Activated gamma-delta T cell treated with anti-CD3 and anti-CD28 coated beads, Interleukin-2, amount 50 U/mL, for 16 hours (primary cell): ENCODE measurements at places on chromosomes 12 and 14.

GRCh38 chr12:130994821-130995375 lies 41.2 kb downstream of the ADGRD1 start:
- DNase-seq, result no peak

GRCh38 chr14:78202163-78202562 lies 32.0 kb downstream of the NRXN3 start:
- no peak for DNase-seq

DNA sequence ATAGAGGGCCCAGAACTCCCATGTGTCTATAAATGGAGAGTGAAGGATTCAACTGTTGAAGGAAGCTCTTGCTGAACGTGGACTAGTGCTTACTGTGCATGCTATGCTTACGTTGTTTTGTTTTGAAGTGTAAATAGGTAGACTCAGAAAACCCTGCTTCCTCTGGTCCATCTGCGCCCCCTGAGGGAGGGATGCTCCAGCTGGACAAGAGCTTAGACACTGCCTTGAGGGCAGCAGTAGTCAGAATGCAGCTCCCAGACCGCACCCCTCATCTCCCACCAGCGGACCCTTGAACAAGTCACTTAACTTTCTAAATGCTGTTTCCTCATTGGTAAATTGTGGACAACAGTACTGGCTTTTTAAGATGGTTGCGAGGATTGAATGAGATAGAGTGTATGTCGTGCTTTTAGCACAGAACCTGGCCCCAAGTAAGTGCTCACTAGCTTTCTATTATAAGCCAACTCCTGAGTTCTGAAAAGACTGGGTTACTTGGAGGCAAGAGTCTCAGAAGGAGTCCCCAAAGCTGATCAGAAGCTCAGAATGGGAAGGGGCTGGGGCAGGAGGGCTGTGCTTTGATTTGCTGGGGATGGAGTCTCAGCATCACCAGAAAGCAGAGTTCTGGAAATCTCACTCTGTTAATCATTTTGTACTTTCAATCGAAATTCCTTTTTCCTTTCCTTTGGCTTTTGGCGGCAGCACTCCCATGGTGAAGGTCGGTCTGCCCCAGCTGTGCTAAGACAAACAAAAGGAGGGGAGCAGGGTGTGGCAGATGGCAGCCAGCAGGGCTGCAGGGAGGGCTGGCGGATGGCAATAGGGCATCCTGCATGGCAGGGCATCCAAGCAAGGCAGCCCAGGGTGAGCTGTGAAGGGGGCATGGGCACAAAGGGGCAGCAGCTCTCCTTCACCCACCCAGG lies 15.6 kb downstream of the AGAP2 start:
- no peak for DNase-seq

DNA sequence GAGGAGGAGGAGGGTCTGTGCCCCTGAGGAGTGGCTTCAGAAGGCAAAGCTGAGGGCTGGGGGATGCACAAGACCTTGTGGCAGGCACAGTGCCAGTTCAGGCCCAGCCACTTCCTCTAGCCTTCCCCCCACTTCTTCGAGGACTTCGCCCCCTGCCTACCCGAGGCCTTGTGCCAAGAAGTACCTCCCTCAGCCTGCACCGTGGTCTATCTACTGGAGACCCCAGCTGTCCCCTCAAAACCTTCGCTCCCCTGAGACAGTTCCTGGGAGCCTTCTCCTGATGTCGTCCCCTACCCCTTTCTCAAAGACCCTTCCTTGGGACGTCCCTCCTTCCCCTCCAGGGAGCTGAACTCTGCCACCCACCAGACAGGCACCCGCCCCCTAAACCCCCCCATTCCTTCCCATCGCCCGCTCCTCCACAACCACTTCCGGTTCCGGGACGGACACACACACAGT lies 604 bp downstream of the ZNF384 start:
- DNase-seq, result peak; percentile 72

GRCh38 chr12:76266797-76267196 lies 81.4 kb downstream of the BBS10 start:
- no peak for DNase-seq

DNA sequence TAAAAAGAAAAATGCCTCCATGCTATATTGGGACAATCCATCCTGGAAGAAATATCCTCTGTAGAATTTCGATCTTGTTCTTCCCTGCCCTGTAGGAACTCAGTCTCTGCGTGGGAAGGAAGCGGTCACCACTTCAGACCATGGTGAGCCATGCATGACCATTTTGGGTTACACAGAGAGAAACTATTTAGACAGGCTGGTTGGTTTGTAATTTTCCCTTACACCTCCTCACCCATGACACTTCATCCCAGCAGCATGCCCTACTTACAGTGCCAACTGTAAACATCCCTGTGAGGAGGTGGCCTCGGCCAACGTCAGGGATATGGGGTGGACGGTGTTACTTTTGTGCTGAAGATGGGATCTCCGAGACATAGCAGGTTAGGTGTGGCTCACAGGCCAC lies 121.4 kb downstream of the SMOC1 start:
- DNase-seq, result no peak

- no peak for DNase-seq
These were observed 976 bp downstream of the PEX5 start for GRCh38 chr12:7190268-7191055.

DNA sequence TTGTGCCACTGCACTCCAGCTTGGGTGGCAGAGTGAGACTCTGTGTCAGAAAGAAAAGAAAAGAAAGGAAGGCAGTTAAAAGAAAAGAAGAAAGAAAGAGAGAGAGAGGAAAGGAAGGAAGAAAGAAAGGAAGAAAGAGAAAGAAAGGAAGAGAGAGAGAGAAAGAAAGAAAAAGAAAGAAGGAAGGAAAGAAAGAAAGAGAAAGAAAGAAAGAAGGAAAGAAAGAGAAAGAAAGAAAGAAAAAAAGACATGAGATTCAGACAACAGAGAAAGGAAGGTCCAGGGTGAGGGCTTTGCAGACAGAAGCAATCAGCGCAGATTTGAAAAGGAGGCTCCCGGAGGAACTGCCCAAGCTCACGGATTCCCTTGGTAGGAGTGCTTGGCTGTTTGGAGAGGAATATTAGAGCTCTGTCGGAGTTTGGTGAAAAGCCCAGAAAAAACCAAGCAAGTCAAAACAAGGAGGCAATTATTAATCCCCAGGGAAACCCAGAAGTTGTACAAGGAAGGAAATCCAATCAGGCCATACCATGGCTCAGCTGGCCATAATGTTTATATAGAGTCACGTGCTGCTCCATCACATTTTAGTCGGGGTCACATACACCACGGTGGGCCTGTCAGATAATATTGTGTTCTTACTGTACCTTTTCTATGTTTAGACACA lies 11.6 kb upstream of the CCDC85C start:
- no peak for DNase-seq

DNA sequence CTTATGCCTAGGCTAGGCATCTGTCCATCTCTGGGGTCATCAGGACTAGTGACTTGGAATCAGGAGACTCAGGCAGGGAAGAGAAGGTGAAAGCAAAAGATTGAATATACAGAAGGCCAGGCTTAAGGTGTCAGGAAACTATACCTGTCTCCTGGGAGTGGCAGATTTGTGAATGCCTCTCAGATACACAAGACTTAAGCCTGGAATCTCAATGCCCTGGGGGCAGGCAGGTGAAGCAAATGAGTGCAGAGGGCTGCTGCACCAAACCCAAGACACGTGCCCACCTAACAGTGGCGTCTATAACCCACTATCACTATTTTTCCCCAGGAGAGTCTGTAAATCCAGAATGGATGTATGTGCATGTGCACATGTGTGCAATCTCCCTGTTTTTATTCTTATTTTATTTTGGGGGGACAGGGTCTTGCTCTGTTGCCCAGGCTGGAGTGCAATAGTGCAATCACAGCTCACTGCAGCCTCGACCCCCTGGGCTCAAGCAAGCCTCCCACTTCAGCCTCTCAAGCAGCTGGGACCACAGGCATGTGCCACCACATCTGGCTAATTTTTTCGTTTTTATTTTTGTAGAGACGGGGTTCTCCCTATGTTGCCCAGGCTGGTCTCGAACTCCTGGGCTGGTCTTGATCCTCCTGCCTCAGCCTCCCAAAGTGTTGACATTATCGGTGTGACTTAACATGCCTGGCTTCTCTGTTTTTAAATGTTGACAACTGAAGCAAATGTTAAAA lies 31.9 kb upstream of the FOS start:
- DNase-seq, result no peak

DNA sequence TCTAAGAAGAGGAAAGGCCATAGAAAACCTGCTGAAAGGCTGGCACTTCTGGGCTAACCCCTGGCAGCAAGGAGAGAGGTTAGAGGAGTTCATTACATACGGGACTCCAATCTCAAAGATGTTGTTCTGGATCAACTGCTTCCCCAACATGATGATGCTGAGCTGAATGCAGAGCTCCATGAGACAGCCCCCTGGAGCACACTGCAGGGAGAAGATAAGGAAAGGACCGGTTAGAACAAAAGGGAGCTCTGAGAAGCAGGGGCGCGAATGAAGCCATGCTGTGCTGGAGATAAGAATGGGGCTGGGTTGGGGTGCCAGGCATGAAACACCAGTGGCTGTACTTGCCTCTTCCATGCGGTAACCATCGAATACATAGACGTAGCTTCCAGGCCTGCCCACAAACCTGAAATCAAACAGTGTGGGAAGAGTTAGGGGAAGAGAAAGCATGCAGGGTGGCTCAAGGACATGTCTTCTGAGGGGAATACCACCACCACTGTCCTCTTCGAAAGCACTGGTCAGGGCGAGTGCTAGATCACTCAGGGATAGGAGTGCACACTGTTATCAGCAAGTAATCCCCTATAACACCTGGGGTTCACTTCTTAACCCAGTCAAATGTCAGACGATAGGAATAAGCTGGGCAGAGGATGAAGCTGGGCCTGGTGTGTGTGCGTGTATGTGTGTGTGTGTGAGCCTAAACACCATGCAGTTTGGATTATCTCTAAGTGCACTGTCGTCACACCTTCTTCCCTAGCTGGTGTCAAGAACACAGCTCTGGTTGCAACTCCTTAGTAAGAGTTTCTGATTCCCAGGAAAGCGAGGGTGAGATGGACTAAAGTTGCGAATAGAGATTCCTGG lies 180.9 kb downstream of the NTF3 start:
- DNase-seq, result no peak

DNA sequence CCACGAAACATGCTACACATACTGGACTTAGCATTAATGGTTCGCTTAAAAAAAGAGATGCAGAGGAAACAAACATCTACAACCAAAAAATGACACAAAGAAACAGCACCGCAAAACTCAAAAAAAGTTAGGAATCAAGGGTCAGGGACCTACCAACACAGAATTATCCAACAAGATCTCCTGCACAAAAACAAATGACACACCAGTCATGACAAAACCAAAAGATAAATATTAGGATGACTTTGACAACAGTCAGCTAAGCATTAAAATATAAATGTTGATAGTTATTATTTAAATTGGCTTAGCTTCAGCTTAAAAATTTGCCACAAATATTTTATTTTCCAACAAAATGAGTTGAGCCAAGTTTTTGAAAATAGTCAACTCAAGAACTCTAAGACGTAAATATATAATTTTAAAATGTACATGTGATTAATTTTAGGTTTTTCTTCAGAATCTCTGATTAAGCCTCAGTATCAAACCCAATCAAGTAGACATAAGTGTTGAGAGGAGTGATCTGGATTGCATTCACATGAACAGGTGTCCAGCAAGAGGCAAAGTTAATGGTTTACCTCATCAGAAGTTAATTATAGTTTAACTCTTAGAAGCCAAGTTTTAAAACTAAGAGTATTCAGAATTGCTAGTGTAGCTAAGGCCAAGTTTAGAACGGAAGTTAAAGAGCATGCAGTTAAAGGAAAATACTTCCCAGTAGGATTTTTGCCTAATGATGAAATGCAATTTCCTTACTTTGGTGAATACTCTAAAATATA lies 79.9 kb downstream of the HEATR5A start:
- DNase-seq, result no peak

GRCh38 chr12:32120419-32120818 lies 13.8 kb downstream of the BICD1 start:
- no peak for DNase-seq

DNA sequence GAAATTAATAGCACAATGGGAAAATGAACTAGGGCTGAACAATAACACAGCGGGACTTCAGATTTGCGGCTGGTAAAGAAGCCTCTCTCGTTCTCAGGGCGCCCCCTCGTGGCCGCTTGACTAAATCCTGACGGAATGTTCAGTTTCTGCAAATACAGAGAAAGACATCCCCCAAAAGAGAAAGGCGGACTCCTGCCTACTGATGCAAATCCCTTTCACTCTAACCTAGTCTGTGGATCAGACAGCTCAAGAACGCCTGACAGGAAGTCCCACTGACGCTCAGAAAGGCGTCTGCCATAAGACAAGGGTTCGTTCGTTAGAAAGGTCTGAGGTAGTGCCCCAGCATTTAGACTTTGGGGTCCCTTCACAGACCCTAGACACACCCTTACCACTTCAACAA lies 2.5 kb downstream of the NUAK1 start:
- peak; percentile 64 for DNase-seq

DNA sequence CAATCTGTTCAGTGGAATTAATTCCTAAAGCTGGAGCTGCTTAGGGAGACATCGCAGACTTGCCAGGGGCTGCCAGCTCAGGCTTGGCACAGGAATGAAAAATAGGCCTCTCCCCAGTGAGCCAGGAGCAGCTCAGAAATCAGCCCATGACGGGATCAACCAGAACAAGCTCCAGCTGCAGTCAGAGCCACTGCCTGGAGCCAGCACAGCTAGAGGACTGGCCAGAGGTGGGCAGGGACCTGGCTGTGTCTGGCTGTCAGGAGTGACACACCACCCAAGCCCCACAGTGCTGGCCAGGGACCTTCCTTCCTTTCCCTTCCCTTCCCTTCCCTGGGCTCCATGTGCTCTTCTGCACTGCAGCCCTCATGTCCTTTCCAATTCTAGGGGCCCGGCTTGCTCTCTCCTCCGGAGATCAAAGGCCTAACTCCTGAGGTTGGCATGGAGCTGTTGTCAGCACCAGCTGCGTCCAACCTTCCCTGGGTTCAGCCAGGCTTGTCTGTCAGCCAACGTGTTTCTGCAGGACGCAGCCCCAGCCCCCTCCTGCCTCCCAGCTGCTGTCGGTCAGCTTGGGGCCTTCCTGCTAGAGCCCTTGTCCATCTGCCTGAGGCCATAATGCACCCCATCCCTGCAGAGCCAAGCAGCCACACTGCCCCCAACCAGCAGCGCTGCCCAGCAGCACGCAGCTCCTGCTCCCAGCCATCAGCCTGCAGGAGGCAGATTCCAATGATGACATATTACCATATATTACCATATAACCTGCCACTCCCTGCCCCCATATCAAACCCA lies 149.3 kb downstream of the CALM1 start:
- no peak for DNase-seq

DNA sequence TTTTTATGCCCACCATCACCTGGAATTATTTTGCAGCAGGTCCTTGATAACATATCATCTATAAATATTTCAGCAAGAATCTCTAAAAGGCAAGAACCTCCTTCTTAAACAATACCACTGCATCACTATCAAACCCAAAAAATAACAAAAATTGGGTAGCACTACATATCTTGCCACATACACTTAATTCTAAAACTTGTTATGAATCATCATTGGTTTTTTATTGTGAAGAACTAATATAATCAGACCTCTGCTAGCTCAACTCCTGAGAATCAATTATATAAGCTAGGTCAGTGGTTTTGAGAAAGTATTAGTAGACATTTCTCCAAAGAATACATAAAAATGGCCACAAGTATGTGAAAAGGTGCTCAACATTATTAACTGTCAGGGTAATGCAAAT lies 23.8 kb downstream of the SLC38A1 start:
- DNase-seq, result no peak
